ENCODE measurements at places on chromosomes 7 and 10.

- DNase-seq: peak; percentile 1
These were observed 96.8 kb downstream of the DNAJB6 start for GRCh38 chr7:157433628-157434027.

- DNase-seq: no peak
These were observed 24.3 kb downstream of the FBXW4 start for GRCh38 chr10:101670635-101671034.

DNA sequence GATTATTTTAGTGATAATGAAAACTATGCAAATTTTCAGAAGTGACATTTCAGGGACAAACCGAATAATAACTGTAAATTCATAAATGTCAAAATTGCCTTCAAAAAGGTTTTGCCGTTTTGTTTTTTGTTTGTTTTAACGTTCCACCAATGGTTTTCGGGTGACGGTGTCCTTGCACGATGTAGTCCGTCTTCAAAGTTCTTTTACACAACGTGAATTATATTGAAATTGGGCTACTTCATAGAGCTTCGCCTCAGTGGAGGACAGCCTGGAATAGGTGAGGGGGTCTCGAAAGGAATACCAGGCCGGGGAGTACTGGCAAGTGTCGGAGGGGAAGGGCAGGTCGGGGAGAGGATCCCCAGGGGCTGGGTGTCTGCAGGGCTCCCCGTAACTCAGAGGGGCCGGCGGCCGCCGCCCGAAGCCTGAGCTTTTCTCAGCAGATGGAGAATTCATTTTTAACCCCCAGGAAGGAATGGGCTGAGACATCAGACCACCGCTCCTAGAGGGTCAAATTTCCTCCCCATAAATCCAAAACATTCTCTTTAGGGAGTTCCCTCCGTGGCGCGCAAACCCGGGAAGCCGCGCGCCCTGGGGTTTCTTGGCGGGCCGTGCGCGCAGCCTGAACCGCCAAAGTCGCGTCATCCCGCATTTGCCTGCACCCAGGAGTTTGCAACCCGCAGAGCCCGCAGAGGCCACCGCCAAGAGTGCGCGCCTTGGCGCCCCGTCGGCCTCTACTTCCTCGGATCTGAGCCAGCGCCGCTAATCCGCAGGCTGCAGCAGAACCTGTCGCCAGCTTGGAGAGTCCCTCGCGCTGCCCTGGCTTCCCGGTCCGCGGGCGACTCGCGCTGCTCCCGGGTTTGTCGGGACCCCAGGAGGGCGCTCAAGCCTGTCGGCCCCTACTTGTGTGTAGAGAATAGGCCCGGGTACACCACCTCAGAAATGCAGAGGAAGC is 17.3 kb upstream of the EVX1 start:
- no peak for DNase-seq

GRCh38 chr10:96978621-96979154 is 146.6 kb downstream of the LCOR start:
- no peak for DNase-seq

DNA sequence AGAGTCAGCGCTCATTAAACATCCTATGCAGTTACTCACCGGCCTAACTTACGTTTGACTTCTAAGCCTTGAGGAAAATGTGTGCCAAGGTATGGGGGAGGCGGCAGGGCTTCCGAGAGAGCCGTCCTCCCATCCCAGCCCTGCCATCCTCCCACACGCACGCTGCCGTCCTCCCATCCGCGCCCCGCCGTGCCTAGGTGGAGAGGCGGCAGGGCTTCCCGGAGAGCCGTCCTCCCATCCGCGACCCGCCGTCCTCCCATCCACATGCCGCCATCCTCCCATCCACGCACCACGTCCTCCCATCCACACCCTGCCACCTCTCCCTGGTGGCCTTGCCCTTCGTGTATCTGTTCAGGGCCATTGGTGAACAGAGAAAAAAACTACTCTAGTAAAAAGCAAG is 162.7 kb downstream of the PRKAG2 start:
- DNase-seq: no peak

DNA sequence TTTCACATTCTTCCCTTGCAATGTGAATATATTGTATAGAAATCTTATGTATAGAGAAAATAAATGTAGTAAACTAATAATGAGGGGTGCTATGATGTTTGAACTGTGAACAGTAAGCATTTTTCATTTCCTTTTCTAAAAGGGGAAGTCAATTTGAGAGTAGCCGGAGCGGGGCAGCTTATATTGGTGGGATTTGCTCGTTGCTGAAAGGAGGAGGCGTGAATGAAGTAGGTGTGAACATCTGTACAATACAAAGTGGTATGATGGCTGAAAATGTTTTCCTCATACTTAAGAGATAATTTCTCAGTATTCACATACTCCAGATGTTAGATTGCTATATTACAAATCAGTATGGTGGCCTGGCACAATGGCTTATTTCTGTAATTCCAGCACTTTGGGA is 87.1 kb downstream of the SRI start:
- DNase-seq: no peak

- DNase-seq: no peak
These were observed 131.1 kb downstream of the SNX10 start for GRCh38 chr7:26422761-26423160.

DNA sequence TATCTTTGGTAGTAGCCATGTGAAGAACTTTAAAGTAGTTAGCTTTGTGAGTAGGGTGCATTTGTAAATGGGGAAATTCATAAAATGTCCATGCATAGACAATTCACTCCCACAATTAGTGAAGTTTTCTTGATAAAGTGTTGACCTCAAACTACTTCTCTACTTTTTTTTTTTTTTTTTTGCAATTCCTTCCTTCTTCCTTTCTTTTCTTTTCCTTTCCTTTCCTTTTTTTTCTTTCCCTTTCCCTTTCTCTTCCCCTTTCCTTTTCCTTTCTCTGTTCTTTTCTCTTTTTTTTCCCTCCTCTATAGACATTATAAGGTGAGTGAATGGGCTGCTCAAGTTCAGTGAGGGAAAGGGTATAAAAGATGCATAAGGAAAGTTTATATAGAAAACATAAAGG is 184.2 kb downstream of the PTEN start:
- DNase-seq: no peak

DNA sequence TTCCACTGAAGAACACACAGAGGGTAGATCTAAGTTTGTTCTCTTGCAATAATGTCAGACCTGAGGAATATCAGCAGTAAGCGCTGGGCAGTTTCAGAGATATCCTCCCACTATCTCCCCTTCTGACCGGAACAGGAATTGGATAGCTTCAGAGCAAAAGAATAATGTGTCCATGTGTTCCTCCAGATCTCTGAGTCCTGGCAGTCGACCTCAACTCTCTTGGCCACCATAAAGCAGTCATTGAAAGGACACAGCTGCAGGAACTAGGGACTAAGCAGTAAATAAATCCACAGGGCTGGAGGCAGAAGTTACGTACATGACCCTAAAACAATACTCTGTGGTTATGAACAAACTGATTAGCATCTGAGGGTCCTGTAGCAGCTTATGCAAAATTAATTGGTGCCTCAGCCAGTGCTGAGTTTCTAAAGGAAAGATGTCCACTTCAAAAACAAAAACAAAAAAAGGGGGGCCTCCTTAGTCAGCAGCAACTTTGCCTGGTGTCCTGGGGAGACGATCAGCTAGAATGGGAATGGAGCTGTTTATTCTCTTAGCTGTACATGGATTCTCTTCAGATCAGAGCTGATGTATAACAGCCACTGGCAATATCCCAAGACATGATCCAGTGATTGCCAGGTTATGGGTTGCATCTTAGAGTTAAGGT is 6.4 kb upstream of the PRTFDC1 start:
- no peak for DNase-seq

DNA sequence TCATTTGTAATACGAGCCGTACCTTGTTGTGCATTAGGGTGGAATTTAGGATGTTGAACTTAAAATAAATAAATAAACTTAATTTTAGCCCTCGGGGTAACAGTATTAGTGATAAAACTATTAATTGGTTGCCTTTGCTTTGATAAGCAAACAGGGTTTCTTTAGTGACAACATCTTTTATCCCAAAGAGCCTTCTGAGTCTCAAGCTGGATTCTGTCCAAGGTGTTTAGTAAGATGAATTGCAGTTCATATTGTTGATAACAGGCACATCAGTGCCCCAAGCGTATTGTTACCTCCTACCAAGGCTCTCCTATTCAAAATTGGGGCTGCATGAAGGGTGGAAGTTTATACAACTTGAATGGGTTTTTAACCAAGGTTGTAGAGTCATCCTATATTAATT is 144.4 kb upstream of the CELF2 start:
- DNase-seq: no peak

GRCh38 chr7:31488562-31489203 is 25.2 kb upstream of the ITPRID1 start:
- DNase-seq: peak; percentile 59

GRCh38 chr7:93015779-93016481 is 101.8 kb downstream of the SAMD9 start:
- DNase-seq: no peak

GRCh38 chr10:118101501-118101900 is 54.8 kb upstream of the RAB11FIP2 start:
- no peak for DNase-seq

DNA sequence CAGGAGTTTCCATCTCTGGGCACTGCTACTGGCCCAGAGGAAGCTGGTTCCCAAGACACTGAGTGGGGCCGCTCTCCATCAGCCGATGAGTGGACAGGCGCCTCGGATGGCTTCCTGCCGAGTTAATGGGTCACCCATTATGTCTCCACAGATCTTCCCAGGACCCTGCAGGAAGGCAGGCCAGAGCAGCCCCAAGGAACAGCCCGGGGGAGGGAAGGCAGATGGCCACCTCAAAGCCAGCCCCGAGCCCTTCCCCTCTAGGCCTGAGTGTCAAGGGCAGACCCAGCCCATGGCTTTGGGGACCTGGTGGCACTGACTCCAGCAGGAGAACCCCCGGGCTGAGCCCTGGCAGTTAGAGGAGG is 3.4 kb upstream of the LFNG start:
- no peak for DNase-seq

GRCh38 chr7:157963526-157963925 is 624.1 kb downstream of the PTPRN2 start:
- no peak for DNase-seq

- DNase-seq: no peak
These were observed 66.5 kb downstream of the CDK6 start for GRCh38 chr7:92769844-92770243.

- DNase-seq: peak; percentile 39
These were observed 150.1 kb upstream of the SHH start for GRCh38 chr7:155962191-155962967.

DNA sequence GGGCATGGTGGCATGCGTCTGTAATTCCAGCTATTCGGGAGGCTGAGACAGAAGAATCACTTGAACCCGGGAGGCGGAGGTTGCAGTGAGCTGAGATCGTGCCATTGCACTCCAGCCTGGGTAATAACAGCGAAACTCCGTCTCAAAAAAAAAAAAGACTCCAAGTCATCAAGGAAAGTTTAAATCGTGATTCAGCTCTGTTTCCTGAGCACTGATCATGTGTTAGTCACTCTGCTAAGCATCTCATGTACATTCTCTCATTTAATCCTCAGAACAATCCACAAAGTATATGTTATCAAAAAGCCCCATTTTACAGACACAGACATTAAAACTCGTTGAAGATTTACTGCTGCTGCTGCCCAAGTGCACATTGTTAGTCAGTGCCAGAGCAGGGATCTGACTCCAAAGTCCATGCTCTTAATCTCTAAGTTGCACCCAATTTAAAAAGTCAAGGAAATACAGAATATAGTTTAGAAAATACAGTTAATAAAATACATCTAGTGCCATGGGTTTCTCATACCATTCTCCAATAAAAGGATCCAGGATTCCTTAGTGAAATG is 6.2 kb downstream of the PIK3AP1 start:
- no peak for DNase-seq

DNA sequence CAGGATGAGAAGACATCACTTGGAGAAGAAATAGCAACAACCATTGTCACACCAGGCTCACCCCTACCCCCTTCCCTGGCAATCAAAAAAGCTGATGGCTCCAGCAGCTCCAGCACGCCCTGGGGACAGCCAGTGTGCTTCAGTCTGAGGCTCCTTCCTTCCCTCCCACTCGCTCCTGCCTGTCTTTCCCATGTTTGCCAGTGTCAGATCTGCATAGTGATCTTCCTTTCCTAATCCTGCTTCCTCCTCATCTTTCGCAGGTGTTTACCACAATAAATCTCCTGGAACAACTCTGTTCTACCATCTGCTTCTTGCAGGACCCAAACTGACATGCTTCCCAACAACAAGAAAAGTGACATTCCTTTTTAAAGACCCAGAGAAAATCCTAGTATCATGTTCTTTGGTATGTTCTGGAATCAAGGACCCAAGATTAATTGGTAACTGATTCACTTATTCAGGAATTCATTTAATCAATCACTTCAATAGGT is 57.1 kb downstream of the STEAP1B start:
- no peak for DNase-seq

All from activated CD4-positive, alpha-beta T cell treated with anti-CD3 and anti-CD28 coated beads, Interleukin-2, amount 50 U/mL, for 48 hours (primary cell).